ENCODE measurements at places on chromosomes 7 and 10.

DNA sequence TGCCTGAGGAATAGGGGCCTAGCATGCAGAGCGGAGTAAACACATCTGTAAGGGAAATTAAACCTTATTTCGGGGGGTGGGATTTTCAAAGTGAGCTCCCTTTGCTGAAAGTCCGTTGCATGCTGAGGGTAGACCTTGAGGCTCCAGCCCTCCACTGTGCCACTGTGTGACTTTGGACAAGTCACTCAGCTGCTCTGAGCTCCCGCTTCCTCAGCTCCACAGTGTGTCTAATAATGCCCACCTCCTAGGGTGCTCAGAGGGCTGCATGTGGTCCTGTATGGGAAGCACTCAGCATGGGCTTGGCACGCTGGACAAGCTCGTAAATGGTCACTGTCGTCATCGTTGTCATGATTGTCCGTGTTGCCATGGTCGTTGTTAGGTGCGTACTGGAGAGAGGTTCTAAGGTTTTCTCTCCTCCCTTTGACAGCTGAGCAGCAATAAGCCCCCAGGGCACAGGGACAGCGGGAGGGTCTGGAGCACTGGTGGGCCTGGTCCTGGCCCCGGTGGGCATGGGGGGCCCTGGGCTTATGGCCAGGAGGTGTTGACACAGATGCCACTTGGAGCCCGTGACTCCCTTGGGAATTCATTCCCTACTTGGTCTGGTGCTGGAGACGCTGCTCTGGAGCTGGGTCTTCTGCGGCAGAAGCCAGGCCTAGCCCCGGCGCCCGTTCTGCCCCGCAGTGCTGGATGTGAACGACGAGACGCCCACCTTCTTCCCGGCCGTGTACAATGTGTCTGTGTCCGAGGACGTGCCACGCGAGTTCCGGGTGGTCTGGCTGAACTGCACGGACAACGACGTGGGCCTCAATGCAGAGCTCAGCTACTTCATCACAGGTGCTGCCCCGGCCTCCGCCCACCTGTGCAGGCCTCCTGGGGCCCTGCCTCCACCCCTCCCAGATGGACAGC, 13.1 kb downstream of the C10orf105 start:
- no peak for DNase-seq

DNA sequence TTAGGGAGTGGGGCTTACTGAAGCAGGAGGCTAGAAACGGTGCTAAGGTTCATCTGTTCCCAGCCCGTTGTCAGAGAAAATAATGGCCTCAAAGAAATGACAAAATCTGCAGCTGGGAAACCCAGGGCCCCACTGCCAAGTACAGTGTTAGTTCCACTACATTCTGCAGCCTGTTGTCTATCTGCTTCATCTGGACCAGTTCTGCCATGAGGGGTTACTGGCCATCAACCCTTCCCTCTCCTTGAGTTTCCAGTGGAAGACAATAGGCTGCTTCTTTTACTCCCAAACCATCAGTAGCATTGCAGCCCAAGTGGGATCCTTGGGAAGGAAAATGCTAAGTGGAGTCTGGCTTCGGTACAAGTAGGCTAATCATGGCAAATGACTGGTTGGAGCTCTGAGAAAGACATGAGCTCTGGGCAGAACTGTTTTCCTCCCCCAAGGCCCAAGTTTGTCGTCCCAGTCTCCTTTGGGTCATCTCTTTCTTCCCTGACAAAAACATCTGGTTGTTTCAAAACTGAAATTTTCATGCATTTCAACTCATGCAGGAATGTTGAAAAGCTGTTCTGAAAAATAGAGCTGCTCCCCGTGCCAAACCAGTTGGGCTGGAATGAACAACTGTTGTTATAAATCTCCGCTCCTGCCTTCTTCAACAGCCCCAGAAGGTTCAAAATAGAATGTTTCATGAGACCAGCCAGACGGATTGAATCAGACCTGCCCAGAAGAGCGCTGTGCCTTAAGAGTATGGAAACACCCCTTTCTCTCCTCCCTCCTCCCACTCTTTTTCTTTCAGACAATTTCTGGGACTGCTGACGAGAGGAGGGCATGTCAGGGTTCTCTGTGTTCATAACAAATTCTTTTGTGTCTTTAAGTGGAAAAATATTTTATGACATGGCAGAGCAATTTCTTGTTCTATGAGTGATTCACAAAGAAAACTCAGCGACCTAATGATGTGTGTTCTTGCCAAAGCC, 116.6 kb downstream of the RAB18 start:
- peak; percentile 68 for DNase-seq

DNA sequence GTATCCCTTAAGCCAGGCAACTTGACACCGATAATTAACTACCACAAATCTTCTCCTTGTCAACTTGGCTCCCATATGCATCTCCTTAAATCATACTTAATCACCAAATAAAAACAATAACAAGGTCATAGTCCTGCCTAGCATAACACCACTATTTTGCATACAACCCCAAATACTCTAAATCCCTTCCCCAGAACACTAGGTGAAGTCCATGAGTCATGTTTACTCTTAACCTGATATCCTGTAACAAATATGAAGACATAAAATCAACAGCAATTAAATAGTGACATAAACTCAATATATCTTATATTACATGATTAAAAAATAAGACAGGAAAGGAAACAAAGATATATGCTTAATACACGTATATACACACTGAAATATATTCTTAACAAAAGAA, 362.0 kb downstream of the ETV1 start:
- DNase-seq: no peak

- no peak for DNase-seq
Measured at GRCh38 chr10:98415731-98416119, 743 bp upstream of the PYROXD2 start.

DNA sequence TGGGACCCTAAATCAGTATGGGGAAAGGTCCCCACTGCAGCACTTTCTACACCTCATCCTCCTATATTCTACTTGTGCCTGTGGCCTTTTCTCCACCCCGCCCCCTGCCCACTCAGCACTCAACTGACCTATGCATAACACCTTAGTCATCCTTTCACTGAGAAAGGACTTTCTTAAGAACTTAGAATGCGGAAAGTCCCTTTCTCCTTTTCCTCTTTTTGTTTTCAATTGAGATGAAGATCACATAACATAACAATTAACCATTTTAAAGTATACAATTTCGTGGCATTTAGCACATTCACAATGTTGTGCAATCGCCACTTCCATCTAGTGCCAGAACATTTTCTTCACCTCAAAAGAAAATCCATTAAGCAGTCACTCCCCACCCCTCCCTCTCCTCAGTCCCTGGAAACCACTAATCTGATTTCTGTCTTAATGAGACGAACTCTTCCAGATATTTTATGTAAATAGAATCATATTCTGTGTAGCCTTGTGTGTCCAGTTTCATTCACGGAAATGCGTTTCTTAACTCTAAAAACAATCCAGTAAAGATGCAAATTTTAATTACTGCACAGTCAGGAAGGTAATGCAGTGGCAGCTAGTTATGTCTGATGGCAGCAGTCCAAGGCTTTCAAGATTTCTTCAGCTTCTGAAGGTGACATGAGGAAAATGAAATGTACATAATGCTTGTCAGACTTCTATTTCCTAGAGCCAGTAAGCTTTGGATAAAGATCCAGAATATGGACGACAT, 41.7 kb downstream of the FAS start:
- DNase-seq: no peak

GRCh38 chr7:141220263-141220880, 146.5 kb downstream of the TMEM178B start:
- DNase-seq: no peak

DNA sequence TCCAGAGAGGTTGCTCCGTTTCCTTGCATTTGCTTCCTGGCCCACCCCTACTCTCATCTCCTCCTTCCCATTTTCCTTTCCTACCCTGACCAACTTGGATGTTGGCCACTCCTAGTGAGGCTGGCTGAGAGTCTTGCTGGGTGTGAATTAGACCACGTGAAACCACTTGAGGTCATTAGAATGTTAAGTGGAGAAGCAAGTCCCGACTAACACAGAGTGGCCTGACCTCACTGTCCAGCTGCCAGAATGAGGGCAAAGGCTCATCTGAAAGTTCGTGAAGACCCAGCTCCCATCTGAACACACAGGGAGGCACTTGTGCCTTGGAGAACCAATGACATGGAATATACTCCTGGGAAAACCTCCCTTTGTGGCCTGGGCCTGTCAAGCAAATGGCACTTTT, 80.8 kb downstream of the WDR11 start:
- no peak for DNase-seq

GRCh38 chr7:155701972-155702544, 57.6 kb downstream of the RBM33 start:
- DNase-seq: no peak

- DNase-seq: no peak
Measured at GRCh38 chr10:48231699-48232315, 42.7 kb downstream of the FRMPD2 start.

DNA sequence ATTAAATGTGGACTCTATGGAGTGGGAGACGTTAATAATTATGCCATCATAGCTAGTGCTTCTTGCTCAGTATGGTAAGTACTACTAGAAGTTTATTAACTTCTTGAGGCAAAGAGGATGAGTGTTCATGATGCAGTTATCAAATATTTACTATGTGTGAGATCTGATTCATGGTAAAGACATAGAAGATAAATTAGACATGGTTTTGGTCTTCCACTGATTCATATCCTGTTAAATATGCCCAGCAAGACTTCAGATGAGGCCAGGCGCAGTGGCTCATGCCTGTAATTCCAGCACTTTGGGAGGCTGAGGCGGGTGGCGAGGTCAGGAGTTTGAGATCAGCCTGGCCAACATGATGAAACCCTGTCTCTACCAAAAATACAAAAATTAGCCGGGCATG, 547.1 kb upstream of the ANKRD30A start:
- no peak for DNase-seq

- DNase-seq: no peak
Measured at GRCh38 chr7:970744-971143, 4.6 kb downstream of the COX19 start.

DNA sequence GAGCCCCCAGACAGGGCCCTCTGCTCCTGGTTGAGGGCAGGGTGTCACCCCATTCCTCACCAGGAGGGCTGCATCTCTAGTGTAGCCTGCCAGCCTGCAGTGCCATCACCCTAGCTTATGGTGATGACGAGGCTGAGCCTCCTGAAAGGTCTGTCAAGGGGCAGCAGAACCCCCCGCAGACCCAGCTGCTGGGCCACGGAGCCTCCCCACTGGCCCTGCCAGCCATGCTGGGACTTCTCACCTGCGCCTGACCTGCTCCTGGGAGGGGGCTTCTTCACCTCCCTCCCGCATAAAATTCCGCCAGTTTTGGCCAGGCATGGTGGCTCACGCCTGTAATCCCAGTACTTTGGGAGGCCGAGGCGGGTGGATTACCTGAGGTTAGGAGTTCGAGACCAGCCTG, 40.4 kb upstream of the RASGEF1A start:
- DNase-seq: no peak

- DNase-seq: no peak
Measured at GRCh38 chr10:22581461-22581860, 132.9 kb downstream of the PIP4K2A start.

GRCh38 chr7:101287032-101287431, 34.6 kb downstream of the IFT22 start:
- no peak for DNase-seq

- no peak for DNase-seq
Measured at GRCh38 chr10:115073796-115074195, 19.4 kb upstream of the ATRNL1 start.

DNA sequence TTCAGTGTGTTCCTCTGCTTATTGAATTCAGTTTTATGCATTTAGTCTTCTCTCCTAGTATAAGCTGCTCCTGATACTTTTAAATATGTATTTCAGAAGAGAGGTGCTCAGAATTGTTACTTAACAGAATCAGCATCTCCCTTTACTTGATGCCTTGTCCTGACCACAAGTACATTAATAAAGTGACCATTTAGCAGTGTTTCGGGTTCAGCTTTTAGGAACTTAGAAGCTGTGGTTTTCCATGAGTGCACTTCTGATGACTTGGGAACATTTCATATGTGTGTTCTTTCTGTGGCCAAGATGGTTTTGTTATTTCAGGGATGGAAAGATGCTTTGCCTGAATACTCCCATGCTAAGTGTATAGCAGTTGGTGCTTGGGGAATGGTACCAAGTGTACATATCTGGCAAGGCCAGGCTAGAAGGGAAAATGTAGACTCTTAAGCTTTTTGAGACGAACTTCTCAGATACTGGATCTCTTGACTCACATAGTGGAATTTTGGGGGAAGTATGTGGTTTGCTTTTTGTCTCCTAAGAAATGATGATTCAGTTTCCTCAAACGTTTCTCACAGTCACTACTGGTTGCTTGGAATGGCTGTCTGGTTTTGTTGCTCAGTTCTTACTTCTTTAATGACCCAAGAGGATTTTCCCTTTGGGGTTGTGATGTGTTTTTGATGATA, 17.2 kb downstream of the SGPL1 start:
- no peak for DNase-seq

GRCh38 chr10:86204421-86205305, 161.9 kb downstream of the GRID1 start:
- DNase-seq: no peak

Measured in right cardiac atrium (tissue), 5 donors.